ENCODE measurements at places on chromosomes 11 and 22.

DNA sequence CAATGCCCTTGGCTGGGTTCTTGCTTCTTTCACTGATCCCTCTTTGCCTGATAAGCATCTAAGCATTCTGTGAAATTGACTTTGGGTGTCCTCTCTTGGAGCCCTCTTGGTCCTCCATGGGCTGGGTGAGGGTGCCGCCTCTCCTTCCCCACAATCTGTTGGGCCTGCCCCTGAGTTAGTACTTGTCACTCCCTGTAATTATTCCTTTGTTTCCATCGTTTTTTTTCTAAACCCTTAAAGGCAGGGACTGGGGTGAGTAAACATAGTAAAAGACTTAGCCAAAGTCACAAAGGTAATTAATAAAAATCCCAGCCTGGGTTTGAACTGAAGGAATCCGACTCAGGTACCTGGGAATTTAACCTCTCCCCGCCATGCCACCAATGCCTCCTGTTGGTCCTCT is 188.1 kb downstream of the MYO18B start:
- DNase-seq: no peak

- DNase-seq: no peak
These were observed 62.8 kb upstream of the PRR5 start for GRCh38 chr22:44638971-44639760.

DNA sequence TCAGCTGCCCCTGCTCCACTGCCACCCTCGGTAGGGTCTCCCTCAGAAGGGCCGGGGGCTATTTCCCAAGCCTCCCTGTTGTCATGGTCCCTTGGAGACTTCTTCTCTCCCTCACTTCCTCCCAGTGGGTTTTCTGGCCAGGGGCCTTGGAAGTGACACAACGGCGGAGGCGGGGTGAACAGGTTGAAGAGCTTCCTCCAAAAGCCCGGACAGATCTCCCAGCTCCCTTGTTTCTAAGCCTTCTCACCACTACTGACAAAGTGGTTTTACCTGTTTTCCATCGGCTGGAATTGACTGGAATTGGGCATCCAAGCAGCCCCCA is 14.5 kb downstream of the MYH9 start:
- DNase-seq: no peak

- peak; percentile 90 for DNase-seq
These were observed 50.3 kb downstream of the CD6 start for GRCh38 chr11:61021661-61022212.

GRCh38 chr11:12100841-12101242 is 9.5 kb upstream of the MICAL2 start:
- no peak for DNase-seq

GRCh38 chr22:35749808-35750207 is 32.1 kb downstream of the APOL5 start:
- no peak for DNase-seq

GRCh38 chr11:34633990-34634693 is 13.2 kb downstream of the EHF start:
- no peak for DNase-seq

GRCh38 chr11:19176629-19177186 is 25.1 kb downstream of the CSRP3 start:
- DNase-seq: no peak

DNA sequence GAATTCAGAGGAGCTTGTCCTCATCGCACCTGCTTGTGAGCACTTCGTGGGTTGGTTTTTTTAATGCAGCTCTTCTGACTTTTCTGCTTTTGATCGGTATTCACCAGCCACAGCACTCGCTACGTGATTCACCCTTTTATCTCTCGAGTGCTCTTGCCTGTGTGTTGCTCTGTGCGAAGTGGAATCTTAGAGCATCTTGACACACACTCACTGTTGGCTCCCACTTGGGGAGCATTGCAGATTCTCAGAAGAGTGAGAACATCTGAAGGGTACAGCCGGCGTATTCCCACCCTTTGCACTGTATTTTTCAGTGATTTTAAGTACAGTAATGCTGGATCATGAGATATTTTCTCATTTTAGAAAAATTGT is 10.9 kb downstream of the TNNT3 start:
- no peak for DNase-seq

DNA sequence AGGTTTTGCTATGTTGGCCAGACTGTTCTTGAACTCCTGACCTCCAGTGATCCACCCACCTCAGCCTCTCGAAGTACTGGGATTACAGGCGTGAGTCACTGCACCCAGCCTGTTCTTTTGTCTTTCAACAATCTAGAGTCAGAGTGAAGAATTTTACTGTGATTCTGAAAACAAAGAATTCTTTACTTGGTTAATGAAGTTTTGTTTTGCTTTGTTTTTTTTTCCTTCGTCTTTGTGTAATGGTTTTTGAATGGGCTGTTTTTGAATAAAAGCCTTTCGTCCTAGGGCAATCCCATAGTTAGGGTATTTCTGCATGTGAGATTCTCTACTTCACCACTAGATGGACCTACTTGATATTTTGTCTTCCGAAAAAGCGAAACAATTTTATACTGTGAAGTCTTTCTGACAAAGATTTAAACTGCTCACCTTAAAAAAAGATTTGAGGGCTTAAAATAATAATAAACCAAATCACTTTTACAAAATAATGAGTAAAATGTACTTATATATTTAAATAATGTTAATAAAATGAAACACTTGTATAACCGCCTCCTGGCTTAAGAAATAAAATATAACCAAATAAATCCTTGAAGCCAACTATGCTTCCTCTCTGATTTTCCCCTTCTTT is 43.4 kb upstream of the SC5D start:
- DNase-seq: no peak

DNA sequence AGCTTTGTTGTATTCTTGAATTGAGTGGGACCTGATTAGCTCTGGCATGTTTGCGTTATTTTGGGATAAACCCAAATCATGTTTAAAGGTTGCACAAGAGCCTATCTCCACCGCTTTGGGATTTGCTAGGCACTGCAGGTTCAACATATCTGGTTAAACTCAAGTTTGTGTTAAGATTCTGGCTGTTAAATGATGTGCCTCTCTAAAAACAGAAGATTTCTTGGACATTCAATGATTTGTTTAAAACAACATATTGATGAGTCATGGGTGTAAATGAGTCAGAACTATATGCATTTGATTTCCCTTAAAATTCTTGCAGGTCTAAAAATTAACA is 67.4 kb downstream of the AMOTL1 start:
- no peak for DNase-seq

DNA sequence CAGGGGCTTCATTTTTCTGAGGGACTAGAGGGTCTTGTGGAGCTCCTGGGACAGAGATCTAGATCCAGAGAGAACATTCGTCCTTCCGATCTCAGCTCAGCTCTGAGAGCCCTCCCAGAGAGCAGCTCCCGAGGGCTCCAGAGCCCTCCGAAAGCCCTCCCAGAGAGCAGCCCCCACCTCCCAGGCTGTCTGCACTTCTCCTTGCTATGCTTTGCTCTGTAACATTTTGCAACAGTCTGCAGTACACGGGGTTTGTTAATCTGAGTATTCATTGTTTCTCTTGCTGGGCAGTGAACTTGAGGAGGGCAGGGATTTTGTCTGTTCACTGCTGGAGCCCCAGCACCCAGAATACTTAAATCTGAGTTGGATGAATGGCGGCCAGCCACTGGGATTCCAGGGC is 2.6 kb downstream of the GGA1 start:
- DNase-seq: no peak

All from stimulated activated CD4-positive, alpha-beta T cell treated with anti-CD3 and anti-CD28 coated beads, Interleukin-4, amount 100 ng/mL, for 4 hours (primary cell).